ENCODE measurements at places on chromosomes 11 and 22. TPM values are rescaled to one million over a fixed set of nuclear protein-coding genes. Genes with fewer than 3 reads are reported as not detected.

The SHANK2 gene
- 26.4 TPM for polyA plus RNA-seq

The BEST1 gene
- polyA plus RNA-seq: 6.1 TPM

DNA sequence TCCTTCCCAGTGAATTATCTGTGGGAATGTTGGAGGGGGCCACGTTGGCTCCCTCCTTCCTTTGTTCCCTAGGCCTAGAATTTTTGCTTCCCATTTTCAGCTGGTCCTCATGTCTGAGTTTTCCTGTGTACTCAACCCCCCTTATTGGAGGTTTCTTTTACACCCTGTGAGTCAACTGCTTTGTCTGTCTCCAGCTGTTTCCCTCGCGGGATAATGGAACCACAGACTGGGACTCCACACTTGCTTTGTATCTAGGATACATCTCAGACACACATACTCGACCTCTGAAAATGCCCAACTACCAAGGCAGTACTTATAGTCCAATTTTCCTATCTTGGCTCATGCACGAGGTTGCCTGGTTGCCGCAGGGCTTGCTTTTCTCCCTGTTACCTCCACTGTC is 352.7 kb upstream of the MPPED2 start:
- DNase-seq: no peak

DNA sequence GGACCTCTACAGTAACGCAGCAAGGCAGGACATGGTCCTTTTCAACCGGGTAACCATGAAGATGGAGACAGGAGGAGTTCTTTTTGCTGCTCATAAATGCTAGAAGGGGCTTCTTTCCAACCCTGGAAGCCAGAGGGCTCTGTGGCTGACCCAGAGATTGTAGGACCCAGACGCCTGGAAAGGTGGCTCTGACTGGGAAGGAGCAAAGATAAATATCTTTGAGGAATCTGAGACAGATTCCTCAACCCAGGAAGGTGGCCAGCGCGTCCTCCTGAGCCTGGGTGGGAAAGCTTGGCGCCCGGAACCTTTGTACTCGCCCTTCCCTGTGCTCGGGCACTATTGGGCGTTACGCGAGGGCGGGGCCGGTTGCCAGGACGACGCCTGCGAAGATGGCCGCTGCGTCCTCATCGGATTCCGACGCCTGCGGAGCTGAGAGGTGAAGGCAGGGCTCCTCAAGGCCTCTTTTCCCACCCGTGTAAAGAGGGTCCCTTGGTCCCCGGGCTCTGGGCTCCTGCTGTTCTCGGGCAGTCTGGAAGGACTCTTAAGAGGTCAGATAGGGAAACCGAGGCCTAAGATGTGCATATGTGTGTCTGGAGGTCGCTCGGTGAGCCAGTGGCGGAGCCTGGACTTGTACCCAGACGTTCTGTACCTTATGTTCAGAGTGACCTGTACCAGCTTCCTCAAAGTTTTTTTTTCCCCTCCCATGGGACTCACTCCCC is at the start of gene BBS1:
Gene BBS1 (plus strand): TSS at position 365 of the 719 bp plus-strand sequence. CDS start 25 bp downstream, at position 390.
- DNase-seq: peak; percentile 77
